ENCODE measurements at places on chromosomes 12 and 14. TPM values are rescaled to one million over a fixed set of nuclear protein-coding genes. Genes with fewer than 3 reads are reported as not detected.

DNA sequence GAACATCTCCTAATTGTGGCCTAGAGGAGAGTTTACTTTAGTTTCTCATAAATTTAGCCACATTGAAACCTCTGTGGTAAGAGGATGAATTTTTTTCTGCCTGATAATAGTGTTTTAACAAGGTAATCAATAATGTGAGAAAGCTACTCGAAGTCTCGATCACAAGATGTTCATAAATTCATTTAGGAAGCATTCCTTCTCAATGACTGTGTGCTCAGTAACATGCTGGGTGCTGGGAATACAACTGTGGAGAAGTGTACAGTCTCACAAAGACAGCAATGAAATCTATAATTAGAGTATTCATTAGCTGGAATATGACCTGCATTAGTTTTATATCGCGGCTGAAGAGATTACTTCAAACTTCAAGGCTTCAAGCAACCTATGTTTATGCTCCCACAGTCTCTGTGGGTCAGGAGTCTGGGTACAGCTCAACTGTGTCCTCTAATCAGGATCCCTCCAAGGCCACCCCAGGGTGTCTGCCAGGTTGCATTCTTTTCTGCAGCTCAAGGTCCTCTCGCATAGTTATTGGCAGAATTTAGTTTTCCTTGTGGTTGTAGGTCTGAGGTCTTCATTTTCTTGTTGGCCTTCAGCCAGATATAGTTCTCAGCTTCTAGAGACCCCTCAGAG, 167.6 kb downstream of the ANO4 start:
- DNase-seq: no peak
- H3K36me3 ChIP-seq: no peaks in the 10 kb centered on the region
- no peak overlapping the region for H3K27ac ChIP-seq
- no peaks in the 10 kb centered on the region for H3K27me3 ChIP-seq
- H3K4me1 ChIP-seq: no peaks in the 10 kb centered on the region
- H3K4me3 ChIP-seq: no peak overlapping the region

DNA sequence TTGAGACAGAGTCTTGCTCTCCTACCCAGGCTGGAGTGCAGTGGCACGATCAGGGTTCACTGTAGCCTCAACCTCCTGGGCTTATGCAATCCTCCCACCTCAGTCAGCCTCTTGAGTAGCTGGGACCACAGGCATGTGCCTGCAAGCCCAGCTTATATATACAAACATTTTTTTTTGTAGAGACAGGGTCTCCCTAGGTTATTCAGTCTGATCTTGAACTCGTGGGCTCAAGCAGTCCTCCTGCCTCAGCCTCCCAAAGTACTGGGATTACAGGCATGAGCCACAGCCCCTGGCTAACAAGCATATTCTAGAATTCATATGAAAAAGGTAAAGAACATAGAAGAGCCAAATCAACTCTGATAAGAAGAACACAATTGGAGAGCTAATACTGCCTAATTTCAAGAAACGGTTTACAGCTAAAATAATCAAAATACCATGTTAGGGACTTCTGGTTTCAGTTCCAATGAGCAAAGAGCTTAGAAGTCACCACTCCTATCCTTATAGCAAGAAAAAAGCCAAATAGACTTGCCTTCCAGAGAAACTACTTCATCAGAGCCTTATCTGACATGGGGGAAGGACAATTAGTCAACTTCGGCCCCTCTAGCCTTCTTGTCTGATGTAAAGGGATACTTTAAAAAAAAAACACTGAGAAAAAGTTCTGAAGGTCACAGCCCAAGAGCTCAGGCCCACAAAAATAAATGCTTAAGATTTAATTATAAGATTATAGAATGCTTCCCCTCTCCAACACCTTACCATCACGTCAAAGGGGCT, 37.6 kb downstream of the TMEM116 start:
- H3K27ac ChIP-seq: peak overlapping the region; percentile 53
- no peaks in the 10 kb centered on the region for H3K27me3 ChIP-seq
- DNase-seq: no peak
- no peak overlapping the region for H3K4me3 ChIP-seq
- no peaks in the 10 kb centered on the region for H3K36me3 ChIP-seq

DNA sequence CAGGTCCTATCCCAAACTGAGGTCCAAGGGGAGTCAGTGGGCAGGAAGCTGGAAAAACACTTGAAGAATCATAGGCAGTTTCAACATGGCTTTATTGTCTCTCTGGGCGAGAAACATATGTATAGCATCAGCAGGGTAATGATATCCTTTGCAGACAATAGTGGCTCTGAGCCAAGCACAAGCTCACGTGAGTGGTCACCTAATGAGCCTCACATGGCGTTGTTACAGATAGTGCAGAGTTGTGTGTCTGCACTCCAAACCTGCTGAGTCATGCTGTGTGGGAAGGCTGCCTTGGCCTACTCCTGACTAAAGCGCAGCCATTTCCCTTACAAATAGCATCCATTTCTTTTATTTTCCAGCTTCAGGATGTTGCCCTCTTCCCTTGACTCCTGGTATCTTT, 105.2 kb upstream of the SYT1 start:
- H3K27me3 ChIP-seq: no peaks in the 10 kb centered on the region
- no peak for DNase-seq
- H3K4me3 ChIP-seq: no peak overlapping the region
- no peaks in the 10 kb centered on the region for H3K36me3 ChIP-seq
- no peaks in the 10 kb centered on the region for H3K4me1 ChIP-seq

GRCh38 chr12:93090731-93091172, 161.7 kb upstream of the EEA1 start:
- no peak overlapping the region for H3K27ac ChIP-seq
- H3K27me3 ChIP-seq: no peaks in the 10 kb centered on the region
- H3K36me3 ChIP-seq: no peaks in the 10 kb centered on the region

GRCh38 chr12:31518680-31519227, 72.2 kb downstream of the DENND5B start:
- no peaks in the 10 kb centered on the region for H3K4me1 ChIP-seq
- no peak for DNase-seq
- H3K27ac ChIP-seq: no peak overlapping the region

GRCh38 chr14:80850197-80850814, 91.2 kb downstream of the CEP128 start:
- H3K27me3 ChIP-seq: no peaks in the 10 kb centered on the region
- no peaks in the 10 kb centered on the region for H3K36me3 ChIP-seq
- DNase-seq: no peak
- H3K27ac ChIP-seq: no peak overlapping the region
- no peaks in the 10 kb centered on the region for H3K4me1 ChIP-seq

DNA sequence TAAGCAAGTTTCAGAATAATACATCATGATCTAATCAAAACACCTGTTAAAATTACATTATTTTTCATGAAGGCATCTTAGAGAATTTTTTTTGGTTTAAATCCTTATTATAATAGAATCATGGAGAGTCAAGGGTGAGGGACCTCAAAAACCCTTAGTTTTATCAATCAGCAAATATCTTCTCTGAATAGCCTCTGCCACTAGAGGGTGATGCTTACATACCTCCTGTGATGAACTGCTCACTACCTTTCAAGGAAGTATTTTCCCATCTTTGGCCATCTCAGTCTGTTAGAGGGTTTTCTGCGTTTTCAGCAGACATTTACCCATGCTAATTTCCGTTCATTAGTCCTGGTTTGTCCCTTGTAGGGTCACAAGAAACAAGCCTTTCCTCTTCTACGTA, 200.2 kb downstream of the TRHDE start:
- no peaks in the 10 kb centered on the region for H3K27me3 ChIP-seq
- H3K36me3 ChIP-seq: no peaks in the 10 kb centered on the region
- H3K4me3 ChIP-seq: no peak overlapping the region
- H3K4me1 ChIP-seq: no peaks in the 10 kb centered on the region
- no peak overlapping the region for H3K27ac ChIP-seq

GRCh38 chr12:19744705-19745218, 305.5 kb downstream of the AEBP2 start:
- no peaks in the 10 kb centered on the region for H3K27me3 ChIP-seq
- H3K27ac ChIP-seq: no peak overlapping the region
- no peak for DNase-seq

GRCh38 chr12:77686760-77687159, 143.9 kb upstream of the NAV3 start:
- DNase-seq: no peak
- no peaks in the 10 kb centered on the region for H3K36me3 ChIP-seq
- H3K27ac ChIP-seq: no peak overlapping the region
- no peak overlapping the region for H3K4me3 ChIP-seq
- H3K27me3 ChIP-seq: no peaks in the 10 kb centered on the region

- H3K27me3 ChIP-seq: no peaks in the 10 kb centered on the region
- no peaks in the 10 kb centered on the region for H3K36me3 ChIP-seq
- DNase-seq: no peak
- peaks cover 79% of the 10 kb centered on the region for H3K4me1 ChIP-seq
Measured at GRCh38 chr14:69669375-69669774, 58.0 kb downstream of the SUSD6 start.

- peaks cover 12% of the 10 kb centered on the region for H3K4me1 ChIP-seq
- no peaks in the 10 kb centered on the region for H3K36me3 ChIP-seq
- H3K27me3 ChIP-seq: no peaks in the 10 kb centered on the region
- H3K4me3 ChIP-seq: no peak overlapping the region
Measured at GRCh38 chr14:90644882-90645281, 171.3 kb downstream of the TTC7B start.

DNA sequence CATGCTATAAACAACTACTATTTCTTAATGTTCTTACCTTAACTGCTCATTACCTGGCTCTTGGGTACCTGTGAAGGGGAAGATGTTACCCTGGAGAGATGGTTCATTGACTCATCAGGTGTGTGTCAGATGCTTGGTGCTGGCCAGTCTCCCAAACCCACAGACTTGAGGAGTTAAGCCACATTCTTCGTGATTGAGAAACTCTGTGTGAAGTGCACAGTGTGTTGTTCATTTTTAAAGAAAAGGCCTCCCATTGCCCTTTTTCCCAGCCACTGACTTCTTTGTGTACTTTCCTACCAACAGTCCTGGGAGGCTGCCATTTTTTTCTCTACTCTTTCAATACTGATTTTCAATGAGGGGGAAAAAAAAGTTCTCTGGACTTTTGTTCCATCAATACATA, 3.2 kb downstream of the MGST1 start:
- H3K27me3 ChIP-seq: no peaks in the 10 kb centered on the region
- peaks cover under 1% of the 10 kb centered on the region for H3K36me3 ChIP-seq
- DNase-seq: no peak
- no peak overlapping the region for H3K4me3 ChIP-seq
- peaks cover 5% of the 10 kb centered on the region for H3K4me1 ChIP-seq

DNA sequence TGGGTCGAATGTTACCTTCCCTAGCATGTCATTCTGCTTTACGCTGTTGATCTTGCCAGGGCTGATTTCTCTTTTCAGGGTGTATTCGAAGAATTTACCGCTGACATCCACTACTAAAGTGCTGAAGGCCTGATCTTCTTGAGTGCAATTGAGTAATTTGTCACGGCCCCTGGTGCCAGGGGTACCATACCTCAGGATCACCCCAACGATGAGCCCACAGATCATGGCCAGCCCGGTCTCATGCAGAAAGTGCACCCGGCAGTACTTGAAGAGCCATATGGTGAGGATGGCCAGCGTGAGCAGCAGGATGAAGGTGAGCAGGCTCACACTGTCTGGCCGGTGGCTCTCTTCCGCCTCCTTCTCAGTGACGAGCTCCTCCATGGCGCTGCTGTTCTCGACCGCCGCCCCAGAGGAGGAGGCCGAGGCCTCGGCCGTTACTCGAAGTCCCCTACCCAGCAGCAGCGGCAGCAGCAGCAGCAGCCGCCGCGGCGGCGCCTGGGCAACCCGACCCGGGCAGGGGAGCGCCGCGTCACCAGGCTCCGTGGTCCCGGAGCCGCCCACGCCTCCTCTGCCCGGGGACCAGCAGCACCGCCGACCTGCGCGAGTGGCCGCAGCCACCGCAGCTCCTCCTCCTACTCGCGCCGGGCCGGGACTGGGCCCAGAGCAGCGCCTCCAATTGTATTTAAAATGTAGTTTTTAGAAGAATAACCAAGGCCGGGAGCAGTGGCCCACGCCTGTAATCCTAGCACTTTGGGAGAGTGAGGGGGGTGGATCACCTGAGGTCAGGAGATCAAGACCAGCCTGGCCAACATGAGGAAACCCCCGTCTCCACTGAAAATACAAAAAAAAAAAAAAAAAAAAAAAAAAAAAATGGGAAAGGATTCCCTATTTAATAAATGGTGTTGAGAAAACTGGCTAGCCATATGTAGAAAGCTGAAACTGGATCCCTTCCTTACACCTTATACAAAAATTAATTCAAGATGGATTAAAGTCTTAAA, 58.5 kb upstream of the TMPO start:
- H3K36me3 ChIP-seq: no peaks in the 10 kb centered on the region
- DNase-seq: peak; percentile 92
- no peak overlapping the region for H3K27ac ChIP-seq
- H3K4me3 ChIP-seq: peak overlapping the region; percentile 53
- H3K27me3 ChIP-seq: peaks cover 4% of the 10 kb centered on the region
- H3K4me1 ChIP-seq: peaks cover 7% of the 10 kb centered on the region

DNA sequence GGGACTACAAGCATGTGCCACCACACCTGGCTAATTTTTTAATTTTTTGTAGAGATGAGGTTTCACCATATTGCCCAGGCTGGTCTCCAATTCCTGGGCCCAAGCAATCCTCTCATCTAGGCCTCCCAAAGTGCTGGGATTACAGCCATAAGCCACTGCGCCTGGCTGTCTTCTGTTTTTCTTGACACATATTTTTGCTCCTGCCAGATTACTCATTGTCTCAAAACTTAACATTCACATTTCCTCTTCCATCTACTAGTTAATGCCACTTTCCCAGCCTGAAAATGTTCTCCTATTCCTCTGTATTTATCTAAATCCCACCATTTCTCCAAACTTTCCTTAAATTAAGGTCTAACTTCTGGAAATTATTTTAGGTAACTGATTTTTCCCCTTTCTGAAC, 36.2 kb upstream of the KCNH3 start:
- no peaks in the 10 kb centered on the region for H3K27me3 ChIP-seq
- H3K27ac ChIP-seq: no peak overlapping the region
- H3K4me1 ChIP-seq: no peaks in the 10 kb centered on the region
- H3K36me3 ChIP-seq: no peaks in the 10 kb centered on the region
- H3K4me3 ChIP-seq: no peak overlapping the region

DNA sequence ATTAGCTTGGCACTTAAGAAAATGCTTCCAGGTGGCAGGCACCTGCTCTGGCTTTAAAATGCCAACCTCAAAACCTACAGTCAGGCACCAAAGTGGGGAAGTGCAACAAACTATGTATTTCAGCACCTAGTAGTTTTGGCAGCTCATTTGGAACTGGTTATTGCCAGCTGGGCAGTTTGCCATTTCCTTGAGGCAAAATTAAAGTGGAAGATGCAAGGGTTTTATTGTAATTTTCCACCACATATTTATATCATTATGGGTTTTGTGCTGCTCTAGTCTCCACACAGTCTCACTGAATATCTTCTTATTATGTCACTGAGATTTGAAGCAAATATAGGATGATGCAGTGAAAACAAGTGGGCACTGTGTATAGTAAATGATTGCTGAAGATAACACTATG, 117.0 kb downstream of the PRKD1 start:
- H3K27ac ChIP-seq: peak overlapping the region; percentile 37
- no peaks in the 10 kb centered on the region for H3K36me3 ChIP-seq
- no peaks in the 10 kb centered on the region for H3K27me3 ChIP-seq
- H3K4me1 ChIP-seq: peaks cover 7% of the 10 kb centered on the region
- no peak overlapping the region for H3K4me3 ChIP-seq

EID3 gene
- total RNA-seq: 3.2 TPM

BEGAIN gene
- total RNA-seq: 2.0 TPM

CD163 gene
- 389 TPM for total RNA-seq

PRB2 gene
- not detected for total RNA-seq

TTC5 gene
- 8.1 TPM for total RNA-seq

PIP4P1 gene
- 46.3 TPM for total RNA-seq

TFCP2 gene
- total RNA-seq: 23.3 TPM

SPTB gene
- total RNA-seq: 2.4 TPM

ETFRF1 gene
- total RNA-seq: 28.4 TPM

FGF6 gene
- total RNA-seq: not detected

PCED1B gene
- 14.5 TPM for total RNA-seq

CCDC175 gene
- total RNA-seq: not detected

MGST1 gene
- total RNA-seq: 228 TPM

PPP1R13B gene
- 117 TPM for total RNA-seq

PRH2 gene
- total RNA-seq: not detected

Measured in upper lobe of left lung (tissue), 6 donors.